ENCODE measurements at places on chromosomes 3 and 15.

- no peak for DNase-seq
Observed at GRCh38 chr15:42511007-42511391, 15.6 kb downstream of the SNAP23 start.

GRCh38 chr3:159144891-159145290 is 343.0 kb downstream of the MFSD1 start:
- DNase-seq, result no peak

DNA sequence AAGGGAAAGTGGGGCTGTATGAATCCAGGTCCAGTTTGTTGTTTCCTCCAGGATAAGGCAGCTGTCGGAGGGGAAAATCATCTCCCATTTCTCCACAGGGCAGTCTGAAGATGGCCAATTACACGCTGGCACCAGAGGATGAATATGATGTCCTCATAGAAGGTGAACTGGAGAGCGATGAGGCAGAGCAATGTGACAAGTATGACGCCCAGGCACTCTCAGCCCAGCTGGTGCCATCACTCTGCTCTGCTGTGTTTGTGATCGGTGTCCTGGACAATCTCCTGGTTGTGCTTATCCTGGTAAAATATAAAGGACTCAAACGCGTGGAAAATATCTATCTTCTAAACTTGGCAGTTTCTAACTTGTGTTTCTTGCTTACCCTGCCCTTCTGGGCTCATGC is 911 bp downstream of the CCRL2 start:
- DNase-seq, result no peak

GRCh38 chr15:101488300-101489164 is 975 bp downstream of the PCSK6 start:
- DNase-seq, result no peak

- DNase-seq, result no peak
Observed at GRCh38 chr15:39030291-39031070, 465.9 kb upstream of the RASGRP1 start.

DNA sequence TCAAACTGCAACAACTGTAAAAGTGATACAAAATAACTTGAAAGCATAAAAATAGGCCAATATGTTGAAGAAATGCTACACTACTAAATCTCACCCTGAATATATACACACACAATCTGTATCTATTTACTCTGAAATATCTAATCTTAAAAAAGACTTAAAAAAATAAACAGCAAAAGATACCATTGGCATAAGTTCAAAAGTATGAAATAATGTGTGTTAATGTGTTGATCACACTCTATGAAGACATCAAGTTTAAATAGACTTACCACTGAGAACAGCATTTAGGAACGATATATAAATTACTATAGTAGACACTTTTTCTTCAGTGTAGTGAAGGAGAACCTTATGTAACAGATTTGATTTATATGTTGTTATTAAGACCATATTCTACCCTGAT is 14.1 kb upstream of the SATB1 start:
- DNase-seq, result no peak

GRCh38 chr3:102374863-102375634 is 59.8 kb upstream of the ZPLD1 start:
- DNase-seq, result no peak

All from stimulated activated CD4-positive, alpha-beta T cell treated with anti-CD3 and anti-CD28 coated beads, Interleukin-2, amount 100 ng/mL, for 24 hours (primary cell).